Activated CD8-positive, alpha-beta memory T cell treated with anti-CD3 and anti-CD28 coated beads for 48 hours (primary cell): ENCODE measurements at places on chromosomes 3 and 15.

GRCh38 chr15:52020221-52021085, 1.4 kb downstream of the MAPK6 start:
- DNase-seq = no peak

GRCh38 chr3:134608023-134608770, 42.6 kb downstream of the KY start:
- DNase-seq = no peak

DNA sequence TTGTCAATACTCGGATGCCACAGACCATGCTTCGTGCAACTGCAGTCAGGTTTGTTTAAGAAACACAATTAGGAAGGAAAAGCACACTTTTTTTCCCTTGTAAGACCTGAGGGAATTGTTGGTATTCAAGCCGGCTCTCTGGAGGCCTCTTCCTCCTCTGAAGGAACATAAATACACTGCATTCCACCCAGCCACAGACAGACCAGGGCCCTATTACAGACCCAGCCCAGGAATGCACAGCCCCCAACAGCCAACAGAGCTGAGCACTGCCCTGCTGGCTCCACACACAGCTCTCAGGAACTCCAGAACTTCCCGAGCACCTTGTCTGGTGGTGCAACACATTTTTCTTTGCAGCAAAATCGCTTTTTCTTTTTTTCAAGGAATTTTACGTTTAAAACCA, 488.7 kb upstream of the PROK2 start:
- DNase-seq = no peak

DNA sequence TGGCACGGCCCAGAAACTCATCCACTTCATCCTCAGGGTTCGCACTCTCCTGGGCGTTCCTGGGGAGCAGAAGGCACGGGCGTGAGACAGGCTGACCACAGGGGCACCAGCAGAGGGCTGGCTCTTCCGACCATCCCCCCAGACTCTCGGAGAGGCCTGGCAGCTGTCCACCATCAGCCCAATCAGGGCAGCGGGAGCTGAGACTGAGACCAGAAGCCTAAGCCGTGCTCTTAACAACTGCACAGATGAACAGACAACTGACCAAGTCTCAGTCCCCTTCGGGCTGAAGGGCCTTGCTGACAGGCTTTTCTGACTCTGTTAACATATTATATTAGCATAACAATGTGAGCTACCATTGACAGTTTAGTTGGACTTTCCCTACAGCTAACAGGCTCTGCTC, 118.0 kb downstream of the SEC22A start:
- no peak for DNase-seq

GRCh38 chr15:67850994-67851571, 11.2 kb upstream of the RNU6-1 start:
- DNase-seq = no peak

GRCh38 chr3:138774529-138775253, 60.0 kb downstream of the PIK3CB start:
- no peak for DNase-seq

DNA sequence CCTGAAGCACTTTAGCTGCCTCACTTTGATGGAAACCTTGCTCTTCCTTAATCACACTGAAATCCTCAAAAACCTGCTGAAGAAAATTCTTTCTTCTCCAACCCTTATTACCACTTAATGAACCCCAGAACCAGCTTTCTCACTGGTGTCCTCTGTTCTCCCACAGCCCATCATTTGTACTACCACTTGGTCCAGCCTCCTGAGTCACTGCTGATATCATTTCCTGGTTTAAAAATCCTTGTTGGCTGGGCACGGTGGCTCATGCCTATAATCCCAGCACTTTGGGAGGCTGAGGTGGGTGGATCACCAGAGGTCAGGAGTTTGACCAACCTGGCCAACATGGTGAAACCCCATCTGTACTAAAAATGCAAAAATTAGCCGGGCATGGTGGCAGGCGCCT, 418.6 kb upstream of the KCNMB2 start:
- DNase-seq = no peak

DNA sequence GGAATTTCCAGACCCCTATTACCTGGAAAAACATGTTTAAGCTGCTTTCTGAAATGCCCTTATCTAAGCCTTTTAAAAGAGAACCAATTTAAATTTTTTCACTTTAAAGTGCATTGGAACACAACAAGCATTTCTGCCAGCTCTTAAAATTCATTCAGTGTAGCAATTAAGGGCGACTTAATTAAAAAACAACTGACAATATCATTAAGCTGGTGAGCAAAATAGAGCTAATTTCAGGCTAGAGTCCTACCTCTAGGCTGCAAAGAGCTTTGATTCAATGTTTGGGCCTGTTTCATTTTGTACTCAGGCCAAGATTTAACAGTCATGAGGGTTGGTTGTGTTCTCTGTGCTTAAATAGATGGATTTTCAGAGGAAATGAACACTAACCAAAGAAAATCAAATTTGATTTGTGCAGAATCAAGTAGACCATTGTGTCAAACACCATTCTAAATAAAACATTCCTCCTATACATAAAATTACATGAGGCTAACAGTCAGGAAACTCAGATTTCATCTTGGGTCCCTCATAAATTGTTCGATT, 114.6 kb downstream of the TMEM108 start:
- DNase-seq = no peak

GRCh38 chr3:248864-249520, 52.4 kb downstream of the CHL1 start:
- no peak for DNase-seq

DNA sequence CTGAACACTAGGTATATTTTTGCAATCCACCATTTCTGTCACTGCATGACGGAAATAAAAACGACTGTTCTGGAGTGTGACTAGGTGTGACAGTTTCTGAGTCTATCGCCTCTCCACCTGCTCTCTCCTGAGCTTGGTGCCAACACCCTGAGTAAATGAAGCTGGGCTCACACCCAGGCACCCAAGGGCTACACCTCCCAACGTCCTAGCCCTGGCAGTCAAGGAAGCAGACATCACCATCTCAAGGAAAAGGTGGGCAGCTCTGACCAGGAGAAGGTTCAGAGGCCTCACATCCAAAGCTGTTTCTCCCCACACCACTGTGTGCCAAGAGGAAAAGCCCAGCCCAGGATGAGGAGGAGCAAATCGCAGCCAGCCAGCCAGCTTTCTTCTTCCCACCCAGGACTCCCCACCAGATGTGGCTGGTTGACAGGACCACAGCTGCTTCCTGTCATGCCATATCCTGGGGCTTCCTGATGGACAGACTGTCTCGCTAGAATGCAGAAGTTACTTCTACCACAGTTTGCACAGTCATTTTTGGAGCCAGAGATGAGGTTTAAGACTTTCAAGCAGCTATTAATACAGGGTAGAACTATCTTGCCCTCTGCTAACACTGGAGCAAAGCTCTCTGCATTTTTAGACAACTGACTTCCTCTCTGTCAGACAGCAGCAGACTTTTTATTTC, 3.3 kb downstream of the SCAMP2 start:
- DNase-seq = no peak

- DNase-seq = no peak
Observed at GRCh38 chr15:73956743-73957135, 30.5 kb downstream of the LOXL1 start.

- DNase-seq = no peak
Observed at GRCh38 chr15:93088200-93088980, 621 bp downstream of the RGMA start.

GRCh38 chr3:115792206-115792955, 169.1 kb downstream of the GAP43 start:
- DNase-seq = no peak

- DNase-seq = no peak
Observed at GRCh38 chr15:74182131-74182530, 8.6 kb downstream of the ISLR start.

DNA sequence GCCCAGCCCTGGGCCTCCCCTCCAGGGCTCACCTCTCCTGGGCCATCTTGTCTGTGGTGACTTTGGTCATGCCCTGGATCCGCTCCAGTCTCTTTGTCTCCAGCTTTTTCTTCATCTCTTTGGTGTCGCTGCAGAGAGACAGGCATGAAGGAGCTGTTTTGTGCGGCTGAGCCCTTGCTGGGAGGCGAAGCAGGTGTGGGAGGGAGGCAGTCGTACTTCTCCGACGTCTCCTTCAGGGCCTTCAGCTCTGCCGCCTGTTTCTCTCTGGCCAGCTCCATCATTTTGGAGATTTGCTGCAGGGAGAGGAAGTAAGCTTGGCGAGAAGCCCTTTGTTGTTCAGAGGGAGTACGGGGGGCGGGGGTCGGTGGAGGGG, 7.7 kb upstream of the ANKRD63 start:
- no peak for DNase-seq

- no peak for DNase-seq
Observed at GRCh38 chr15:59166601-59167265, 39.9 kb upstream of the LDHAL6B start.

DNA sequence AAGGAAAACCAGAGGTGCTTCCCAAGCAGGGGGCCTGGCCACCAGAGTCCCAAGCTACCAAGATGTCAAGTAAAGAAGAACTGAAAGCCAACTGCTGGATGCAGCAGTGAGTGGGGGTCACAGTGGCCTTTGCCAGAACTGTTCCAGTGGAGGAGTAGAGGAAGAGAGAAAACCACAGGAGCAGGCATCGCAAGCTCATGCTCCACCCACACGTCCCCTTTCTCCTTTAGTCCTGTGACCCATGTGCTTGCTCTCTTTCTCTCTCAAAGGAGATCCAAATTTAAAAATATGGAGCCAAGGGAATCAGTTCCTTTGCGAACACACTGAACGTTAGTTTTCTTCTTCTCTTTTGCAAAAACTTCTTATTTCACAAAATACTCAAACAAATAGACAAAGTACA, 12.4 kb upstream of the ABHD2 start:
- DNase-seq = no peak

DNA sequence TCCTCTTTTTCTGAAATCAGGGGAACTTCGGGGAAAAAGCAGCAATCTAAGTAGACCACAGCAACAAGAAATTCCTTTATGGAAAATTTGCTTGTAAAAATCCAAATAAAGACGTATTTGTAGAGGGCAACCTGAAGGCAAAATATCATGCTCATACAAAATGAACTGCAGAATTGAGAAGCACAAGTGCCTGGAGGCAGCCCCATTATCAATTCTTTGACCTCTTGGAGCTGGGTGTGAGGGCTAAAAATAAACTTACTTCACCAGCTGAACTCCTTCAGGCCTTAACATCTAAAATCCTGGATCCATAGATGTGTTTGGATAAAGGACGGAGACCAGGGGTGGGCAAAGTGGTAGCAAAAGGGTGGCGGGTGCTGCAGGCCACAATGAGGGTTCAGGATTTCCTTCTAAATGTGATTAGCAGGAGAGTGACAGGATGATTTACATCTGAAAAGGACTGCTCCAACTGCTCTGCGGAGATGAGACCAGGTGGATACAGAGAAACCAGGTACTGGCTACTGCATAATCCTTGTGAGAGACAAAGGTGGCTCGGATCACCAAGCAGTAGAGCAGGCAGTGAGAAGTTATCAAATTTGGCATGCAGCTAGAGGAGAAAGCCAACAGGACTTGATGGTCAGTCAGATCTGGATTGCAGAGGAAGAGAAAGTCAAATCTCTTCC, 81.7 kb upstream of the TJP1 start:
- DNase-seq = no peak

GRCh38 chr3:23966328-23966727, 21.2 kb downstream of the NR1D2 start:
- no peak for DNase-seq

DNA sequence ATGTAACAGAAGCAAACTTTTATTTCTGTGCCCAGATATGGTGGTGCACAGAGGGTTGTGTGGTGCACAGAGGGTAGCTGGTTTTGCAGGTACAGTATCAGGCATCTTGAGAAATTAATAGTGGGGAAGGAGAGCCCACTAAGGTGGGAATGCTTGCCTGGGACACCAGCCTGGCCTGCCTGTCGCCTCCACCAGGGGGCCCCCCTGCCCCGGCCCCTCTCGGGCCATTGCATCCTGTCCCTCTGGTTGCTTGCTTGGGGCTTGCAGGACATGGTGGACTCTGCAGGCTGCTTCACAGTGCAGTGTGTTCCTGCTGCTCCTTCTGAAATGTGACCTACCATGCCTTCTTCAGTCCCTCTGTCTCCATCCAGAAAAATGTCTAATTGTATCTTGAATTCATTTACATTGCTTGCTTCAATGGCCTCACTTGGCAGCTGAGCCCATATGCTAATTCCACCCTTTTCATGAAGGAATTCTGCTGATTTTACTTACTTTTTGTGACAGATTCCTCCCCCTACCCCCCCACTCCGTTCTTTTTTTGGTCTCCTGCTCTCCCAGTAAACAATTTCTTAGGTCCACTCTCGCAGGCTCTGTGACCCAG, 73.6 kb downstream of the EEFSEC start:
- no peak for DNase-seq

- no peak for DNase-seq
Observed at GRCh38 chr15:80495401-80495942, 91.3 kb downstream of the ARNT2 start.

DNA sequence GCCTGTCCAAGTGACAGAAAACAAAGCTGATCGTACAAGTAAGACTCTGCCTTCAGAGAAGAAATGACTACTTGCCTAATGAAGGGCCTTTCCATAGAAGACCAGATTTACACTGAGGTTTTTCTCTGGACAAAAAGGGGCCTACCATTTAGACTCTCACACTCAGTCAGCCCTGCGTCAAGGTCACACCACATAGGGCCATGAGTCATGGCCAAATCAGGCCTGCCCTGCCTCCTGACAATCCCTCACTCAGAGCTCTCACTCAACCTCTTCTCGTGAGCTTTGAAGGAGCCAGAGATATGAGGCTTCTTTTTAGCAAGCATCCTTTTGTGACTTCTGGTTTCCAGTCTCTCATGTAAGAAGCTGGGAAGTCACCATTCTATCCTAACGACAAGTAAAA, 68.1 kb upstream of the NMNAT3 start:
- DNase-seq = no peak

DNA sequence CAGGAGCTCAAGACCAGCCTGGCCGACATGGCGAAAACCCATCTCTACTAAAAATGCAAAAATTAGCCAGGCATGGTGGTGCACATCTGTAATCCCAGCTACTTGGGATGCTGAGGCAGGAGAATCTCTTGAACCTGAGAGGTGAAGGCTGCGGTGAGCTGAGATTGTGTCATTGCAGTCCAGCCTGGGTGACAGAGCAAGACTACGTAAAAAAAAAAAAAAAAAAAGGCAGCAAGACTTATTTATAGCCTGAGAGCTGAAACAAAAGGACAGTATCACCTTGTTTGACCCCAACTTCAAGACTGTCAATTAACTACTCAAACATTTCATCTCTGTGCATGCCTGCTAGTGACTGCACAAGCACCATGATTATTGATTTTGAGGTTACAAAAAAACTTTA, 478.9 kb upstream of the GBE1 start:
- no peak for DNase-seq

- DNase-seq = no peak
Observed at GRCh38 chr3:76938962-76939361, 100.9 kb upstream of the ROBO2 start.

- no peak for DNase-seq
Observed at GRCh38 chr3:105959851-105960250, 91.0 kb upstream of the CBLB start.
